ENCODE measurements at places on chromosomes 12 and 14. TPM values are rescaled to one million over a fixed set of nuclear protein-coding genes. Genes with fewer than 3 reads are reported as not detected.

KRAS gene
- total RNA-seq, result 46.3 TPM

MGST1 gene
- total RNA-seq, result 235 TPM

FMNL3 gene
- 20.5 TPM for total RNA-seq

KRT6C gene
- not detected for total RNA-seq
